Astrocyte of the spinal cord (primary cell): ENCODE measurements at places on chromosomes 1 and 21.

DNA sequence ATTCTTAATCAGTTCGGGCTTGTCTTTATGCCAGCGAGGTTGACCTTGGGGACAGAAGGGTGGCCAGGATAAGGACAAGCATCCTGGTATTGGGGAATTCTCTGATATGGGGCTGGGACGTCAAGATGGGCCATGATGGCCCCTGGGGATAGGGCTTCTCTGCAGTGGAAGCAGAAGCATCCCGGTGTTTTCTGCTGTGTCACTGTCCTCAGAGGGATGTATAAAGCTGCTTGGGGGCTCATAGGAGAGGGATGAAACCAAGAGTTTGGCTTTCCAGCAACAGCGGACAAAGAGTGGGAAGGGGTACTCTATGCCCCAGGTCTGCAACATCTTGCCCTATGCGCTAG lies 1.4 kb upstream of the ATP1B1 start:
- DNase-seq: no peak

- peak; percentile 61 for DNase-seq
These were observed 240.1 kb downstream of the DISC1 start for GRCh38 chr1:231866392-231867331.

DNA sequence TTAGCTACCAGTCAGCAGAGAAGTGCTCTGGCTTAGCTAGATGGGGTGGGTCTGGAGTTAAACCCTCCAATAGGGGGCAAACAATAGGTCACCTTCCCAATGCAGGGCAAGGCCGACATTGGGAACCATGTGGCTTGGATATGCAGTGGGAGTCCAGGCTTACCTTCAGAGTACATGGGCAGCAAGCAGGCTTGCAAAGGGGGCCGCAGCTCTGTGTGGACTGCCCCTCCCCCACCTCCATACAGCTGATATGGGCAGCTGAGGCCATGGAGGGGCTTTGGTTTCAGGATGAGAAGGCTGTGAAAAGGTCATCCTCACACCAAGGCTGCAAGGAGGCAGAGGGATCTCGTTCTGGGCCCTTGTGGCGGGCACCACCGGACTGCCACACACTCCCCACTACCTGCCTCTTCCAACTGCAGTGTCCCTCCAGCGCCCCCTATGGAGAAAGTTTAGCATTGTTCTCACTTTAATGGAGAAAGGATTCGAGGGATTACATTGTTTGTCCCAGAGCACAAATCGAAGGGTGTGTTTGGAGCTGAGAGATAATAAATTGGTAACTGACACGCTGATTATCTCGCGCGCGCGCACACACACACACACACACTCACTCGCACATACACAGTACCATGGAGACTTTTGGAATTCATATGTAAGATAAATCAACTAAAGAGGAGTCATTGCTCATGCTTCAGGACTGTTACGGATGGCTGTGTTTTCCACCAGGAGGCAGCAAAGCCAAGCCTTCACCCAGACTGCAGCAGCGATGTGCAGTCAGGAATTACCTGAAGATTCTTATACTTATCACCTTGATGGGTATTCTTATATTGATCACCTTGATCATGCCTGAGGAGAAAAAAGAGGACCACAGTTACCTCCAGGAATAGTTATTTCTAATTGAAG lies 7.0 kb upstream of the SMCP start:
- peak; percentile 33 for DNase-seq

DNA sequence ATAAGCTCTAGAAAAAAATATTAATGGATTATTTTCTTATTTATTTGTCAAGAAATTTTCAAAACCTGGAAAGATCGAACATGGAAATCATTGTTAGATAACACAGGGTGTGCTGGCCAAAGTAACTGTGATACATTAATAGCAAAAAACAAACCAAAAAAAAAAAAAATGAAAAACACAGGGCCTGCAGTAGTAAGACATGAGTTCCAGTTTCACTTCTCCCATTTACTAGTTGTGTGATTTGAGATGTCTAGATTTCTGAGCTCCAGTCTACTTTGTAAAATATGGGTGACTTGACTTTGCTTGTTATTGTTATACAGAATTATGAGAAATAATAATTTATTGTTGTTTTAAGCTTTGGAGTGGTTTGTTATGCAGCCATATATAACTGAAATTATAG lies 13.6 kb downstream of the FAM177B start:
- DNase-seq: no peak

DNA sequence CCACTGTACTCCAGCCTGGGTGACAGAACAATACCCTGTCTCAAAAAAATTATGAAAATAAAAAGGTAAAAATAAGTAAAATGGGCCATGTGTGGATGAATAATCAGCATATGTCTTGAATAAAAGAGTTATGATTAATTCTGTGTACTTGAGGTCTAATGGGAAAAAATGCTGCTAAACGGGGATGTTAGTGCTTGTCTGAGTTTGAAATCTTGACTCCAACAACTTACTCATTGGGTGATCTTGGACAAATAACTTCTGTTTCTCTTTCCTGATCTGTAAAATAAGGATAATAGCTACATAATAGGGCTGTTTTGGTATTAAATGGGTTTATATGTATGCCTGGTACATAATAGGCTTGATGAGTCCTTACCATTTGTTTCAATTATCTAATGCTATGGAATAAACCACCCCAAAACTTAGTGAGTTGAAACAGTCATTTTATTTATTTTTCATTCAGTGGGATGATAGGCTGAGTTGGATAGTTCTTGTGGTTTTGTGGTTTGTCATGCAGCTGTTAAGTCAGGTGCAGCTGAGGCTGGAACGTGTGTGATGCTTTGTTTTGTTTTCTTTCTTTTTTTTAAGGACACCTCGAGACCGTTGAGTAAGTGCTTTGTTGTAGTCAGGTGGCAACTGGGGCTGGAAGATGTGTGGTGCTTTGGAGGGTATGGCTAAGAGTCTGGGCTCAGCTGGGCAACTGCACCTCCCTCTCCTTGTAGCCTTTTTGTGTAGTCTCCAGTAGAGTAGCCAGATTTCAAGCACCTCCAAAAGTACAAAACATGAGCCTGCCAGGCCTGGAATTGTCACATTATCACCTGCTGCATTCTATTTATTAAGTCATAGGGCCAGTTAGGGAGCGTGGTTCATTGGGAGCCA lies 4.9 kb downstream of the MDM4 start:
- DNase-seq: peak; percentile 74

GRCh38 chr21:15370462-15370975 lies 305.7 kb upstream of the NRIP1 start:
- DNase-seq: no peak

GRCh38 chr1:84271441-84272151 lies 29.9 kb upstream of the SAMD13 start:
- peak; percentile 59 for DNase-seq

DNA sequence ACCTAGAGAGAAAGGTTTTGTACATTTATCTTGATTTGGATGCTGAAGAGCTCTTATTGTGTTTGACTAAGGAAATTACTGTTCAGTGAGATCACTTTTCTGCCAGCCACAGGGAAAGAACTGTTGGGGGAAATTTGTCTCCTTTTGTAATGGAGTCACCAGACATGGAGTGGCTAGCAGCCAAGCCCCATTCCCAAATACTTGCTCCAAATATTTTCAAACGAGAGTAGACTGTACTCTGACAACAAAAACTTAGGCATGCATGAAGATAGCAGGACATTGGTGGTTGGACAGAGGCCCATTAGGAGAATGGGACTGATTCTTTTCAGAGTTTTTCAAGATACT lies 21.1 kb downstream of the IPO9 start:
- peak; percentile 86 for DNase-seq

GRCh38 chr1:201648066-201648906 lies 109.4 kb downstream of the NAV1 start:
- peak; percentile 75 for DNase-seq

GRCh38 chr1:165527251-165528007 lies 16.4 kb upstream of the LRRC52 start:
- no peak for DNase-seq

GRCh38 chr1:29749024-29749945 lies 513.0 kb downstream of the PTPRU start:
- DNase-seq: no peak

DNA sequence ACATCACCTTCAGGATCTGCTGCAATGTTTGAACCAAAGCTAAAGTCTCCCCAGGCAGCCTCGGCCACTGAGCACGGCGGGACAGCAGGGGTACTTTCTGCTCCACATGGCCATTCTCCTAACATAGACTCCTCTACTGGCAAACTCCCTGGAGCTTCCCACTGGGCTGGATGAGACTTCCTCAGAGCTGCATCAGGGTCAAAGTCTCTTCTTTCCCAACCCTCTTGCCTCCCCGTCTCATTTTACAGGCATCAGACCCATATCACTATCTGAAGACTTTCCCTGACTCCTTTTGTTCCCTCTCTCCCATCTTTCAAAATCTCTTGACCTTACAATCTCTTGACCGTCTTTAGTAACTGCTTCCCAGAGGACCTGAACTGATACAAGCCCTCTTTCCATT lies 42.2 kb upstream of the KIRREL1 start:
- DNase-seq: no peak

GRCh38 chr1:111653709-111654108 lies 34.1 kb downstream of the RAP1A start:
- DNase-seq: no peak

DNA sequence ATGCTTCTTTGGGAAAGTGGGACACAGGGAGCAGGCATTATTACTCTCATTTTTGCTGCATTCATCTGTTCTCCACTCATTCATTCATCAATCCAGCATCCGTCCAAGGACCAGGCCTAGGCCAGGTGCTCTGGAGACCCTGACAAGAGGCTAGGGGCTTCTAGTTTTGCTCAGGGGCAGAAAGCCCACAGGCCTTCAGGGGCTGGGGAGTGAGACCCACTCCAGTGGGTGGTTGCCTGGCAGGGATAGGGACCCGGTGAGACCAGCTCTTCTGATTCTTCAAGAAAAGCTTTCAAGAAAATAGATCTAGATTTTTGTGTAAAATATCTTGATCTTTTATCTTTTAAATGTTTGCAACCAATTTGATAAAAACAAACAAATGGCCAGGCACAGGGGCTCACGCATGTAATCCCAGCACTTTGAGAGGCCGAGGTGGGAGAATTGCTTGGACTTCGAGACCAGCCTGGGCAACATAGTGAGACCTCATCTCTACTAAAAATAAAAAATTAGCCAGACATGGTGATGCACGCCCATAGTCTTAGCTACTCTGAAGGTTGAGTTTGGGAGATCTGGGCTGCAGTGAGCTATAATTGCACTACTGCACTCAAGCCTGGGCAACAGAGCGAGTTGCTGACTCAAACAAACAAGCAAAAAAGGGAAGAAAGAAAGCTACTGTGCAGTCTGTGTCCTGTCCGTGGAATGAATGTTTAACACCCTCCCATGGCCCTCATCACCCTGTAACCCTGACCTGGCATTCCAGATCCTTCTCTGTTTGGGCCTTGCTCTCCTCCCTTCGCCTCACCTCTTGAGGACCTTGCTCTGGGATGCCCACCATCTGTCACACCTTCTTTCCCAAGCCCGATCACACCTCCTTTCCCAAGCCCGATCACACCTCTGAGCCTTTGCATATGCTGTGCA lies 17.3 kb upstream of the LRP8 start:
- no peak for DNase-seq

GRCh38 chr1:98276514-98276913 lies 355.7 kb upstream of the DPYD start:
- no peak for DNase-seq

GRCh38 chr1:228146417-228147150 lies 3.1 kb upstream of the GJC2 start:
- no peak for DNase-seq

- no peak for DNase-seq
These were observed 8.2 kb downstream of the MUL1 start for GRCh38 chr1:20499718-20500117.

GRCh38 chr1:228842094-228842775 lies 107.0 kb downstream of the RHOU start:
- DNase-seq: peak; percentile 85

GRCh38 chr21:44684483-44684882 lies 2.5 kb upstream of the KRTAP12-1 start:
- DNase-seq: no peak

DNA sequence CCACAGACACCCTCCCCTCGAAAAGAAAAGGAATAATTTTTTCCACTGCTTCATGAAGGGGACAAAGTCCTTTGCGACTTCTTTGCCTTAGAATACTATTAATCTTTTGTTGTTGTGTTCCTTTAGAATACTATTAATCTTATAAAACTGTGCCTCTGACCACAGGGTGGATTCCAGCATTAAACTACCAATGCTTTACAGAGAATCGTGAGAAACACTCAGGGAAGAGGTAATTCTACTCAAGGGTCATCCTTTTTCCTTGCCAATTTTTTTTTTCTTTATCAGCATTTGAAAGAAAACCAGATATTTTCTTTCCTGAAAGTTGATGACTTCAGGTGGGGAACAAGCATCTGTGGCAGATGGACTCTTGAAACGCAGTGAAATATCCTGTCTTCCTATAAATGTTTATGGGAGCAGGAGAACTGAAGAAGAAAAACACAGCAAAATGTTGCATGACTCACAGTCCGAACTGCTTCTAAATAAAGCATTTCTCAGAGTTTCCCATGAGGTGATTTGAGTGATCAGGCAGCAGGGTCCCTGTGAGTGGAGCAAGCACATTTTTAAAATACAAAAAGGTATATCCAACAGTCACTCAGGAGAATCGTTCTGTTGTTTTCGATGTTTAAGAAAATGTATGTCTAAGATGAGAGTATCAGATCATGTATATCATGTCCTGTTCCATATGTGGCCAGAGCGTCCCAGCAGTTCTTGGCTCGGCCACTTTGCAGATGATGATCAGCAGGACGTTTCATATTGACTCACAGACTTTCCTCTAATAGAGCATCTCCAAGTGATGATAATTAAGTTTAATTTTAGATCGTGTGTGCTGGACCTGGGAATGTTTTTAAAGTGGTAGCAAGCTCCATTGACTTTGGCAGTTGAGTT lies 154.2 kb upstream of the RUNX1 start:
- DNase-seq: peak; percentile 93

GRCh38 chr21:37149411-37149810 lies 76.4 kb downstream of the TTC3 start:
- peak; percentile 39 for DNase-seq

GRCh38 chr1:58941471-58942289 lies 157.8 kb upstream of the JUN start:
- DNase-seq: no peak

DNA sequence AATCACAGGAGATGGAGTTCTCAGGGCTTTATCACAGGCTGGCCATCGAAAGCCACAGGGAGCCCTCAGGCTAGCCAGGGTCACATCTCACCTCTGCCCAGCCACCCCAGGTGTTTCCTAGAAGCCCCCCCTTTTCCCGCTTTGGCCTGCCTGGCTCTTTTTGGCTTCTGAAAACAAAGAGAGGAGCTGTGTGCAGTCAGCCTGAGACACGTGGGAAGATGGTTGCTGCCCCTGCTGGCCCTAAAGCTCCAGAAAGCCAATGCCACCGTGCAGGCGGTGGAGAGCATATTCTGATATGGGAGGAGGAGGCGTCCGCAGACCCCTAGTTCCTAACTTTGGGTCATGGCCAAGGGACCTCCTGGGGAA lies 18.7 kb upstream of the LBR start:
- no peak for DNase-seq
